ENCODE measurements at places on chromosomes 11 and 22.

- no peak for DNase-seq
Observed at GRCh38 chr11:10272132-10272531, 21.9 kb downstream of the SBF2 start.

DNA sequence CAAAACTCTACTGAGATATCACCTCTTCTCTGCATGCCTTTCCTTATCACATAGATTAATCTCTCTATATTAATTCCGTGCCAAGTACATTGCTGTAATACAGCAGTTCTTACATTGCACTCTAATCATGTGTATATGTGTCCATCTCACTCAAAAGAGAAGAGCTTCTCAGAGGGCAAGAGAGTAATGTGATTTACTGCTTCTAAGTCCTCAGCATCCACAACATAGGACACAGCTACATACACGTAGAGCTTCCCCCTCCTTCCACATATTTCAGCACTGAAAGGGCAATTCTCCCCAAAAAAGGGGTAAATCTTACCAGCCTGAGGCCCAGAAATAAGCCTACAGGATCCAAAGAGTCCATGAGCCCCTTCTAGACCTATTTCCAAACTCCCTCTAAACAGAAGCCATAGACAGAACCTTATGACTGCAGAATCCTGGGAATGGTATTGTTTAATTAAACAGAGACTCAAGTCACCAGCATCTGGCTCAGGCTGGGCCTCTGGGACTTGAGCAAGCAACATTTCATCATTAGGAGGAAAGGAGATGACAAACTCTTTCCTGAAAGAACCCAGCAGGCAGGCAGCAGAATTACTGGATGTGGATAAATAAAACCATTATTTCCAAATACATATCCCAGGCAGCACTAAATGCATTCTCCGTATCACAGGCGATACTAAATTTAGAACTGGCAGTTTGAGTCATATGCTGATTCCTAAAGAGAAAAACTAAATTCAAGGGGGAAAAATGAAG lies 87.2 kb downstream of the KCNC1 start:
- no peak for DNase-seq

DNA sequence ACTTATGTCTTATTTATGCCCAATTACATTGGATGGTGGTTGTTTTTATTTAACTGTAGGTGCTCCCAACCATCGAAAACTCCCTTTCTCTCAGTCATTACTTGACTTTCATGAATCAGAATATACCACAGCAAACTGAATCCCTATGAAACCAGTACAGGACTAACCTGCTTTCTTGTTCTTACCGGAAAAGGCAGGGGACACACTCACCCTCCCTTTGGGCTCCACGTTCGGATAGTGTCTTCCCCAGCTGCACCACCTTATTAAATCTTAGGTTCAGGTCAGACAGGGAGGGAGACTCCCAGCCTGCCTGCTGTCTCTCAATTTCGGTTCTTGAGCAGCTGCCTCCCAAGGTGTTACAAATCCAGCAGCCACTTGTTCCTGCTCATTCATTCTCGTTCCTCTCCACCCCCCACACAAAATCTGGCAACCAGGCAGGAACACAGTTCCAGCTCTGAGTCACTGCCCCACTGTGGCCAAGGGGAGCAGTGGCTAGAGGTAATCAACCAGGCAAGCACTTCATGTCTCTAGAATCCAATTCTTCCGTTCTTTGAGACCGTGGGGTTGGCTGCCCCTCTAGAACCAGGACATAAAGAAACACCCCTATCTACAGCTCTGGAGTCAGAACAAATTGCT lies 133.0 kb downstream of the PLEKHA7 start:
- no peak for DNase-seq

- DNase-seq, result no peak
Observed at GRCh38 chr11:44310206-44310462, 195 bp upstream of the ALX4 start.

DNA sequence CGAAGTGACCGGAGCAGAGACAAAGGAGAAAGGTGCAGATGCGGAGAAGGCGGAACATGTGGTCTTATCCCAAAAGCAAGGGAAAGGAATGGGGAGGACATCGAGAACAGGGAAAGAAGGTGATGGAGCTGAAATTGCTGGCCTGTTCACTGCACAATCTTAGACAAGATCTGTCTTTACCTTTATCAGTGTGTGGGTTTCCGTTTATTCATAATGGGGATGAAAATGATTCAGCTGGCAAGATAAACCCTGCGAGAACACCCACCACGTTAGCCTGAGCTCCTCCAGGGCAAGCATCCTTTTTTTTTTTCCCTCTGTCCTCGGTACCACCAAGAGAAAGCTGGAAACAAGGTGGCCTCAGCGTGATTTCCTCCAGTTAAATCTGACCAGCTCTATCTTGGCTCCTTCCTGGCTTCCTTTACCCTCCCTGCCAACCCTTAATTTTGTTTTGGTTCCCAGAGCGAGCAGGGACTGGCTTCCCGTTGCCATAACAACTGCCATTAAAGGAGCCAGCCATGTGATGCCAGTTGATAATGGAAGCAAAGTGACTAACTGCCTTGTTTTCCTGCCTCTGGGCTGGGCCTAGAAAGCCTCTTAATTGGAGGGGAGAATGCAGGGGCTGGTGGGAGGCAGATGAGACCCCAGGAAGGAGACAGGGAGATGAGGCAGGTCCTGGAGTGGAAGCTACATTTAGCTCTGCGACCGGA lies 4.2 kb downstream of the SGSM1 start:
- DNase-seq, result no peak

DNA sequence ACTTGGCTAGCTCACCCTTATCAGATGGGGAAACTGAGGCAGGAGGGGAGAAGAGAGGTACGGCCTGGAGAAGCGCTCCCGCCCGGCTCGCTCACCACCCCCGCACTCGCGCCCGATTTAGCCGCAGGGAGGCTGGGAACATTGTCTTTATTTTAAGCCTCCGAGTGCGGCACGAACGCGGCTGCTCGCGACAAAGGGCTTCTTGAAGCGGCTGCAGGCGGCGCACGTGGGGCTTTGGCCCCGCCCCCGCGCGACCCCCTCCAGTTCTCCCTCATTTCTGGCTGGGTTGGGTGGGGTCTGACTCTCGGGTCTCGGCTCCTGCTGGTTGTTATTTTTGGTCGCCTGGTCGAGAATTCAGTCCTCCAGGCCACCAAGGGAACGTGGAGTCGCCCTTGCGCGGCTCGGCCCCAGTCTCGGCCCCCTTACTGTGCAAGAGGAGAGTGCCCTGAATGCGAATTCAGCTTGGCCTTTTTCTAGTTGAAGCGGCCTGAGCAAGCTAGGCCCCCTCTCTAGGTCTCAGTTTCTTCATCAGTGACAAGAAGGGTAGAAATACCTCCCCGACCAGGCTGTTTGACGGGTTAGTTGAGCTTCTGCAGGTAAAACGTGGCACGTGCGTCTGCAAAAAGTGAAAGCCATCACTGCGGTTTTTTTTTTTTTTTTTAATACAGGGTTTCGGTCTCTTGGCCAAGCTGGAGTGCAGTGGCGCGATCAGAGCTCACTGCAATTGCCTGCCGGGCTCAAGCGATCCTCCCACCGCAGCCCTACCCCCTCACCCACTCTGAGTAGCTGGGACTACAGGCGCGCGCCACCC lies 2.6 kb upstream of the CHRM1 start:
- no peak for DNase-seq

DNA sequence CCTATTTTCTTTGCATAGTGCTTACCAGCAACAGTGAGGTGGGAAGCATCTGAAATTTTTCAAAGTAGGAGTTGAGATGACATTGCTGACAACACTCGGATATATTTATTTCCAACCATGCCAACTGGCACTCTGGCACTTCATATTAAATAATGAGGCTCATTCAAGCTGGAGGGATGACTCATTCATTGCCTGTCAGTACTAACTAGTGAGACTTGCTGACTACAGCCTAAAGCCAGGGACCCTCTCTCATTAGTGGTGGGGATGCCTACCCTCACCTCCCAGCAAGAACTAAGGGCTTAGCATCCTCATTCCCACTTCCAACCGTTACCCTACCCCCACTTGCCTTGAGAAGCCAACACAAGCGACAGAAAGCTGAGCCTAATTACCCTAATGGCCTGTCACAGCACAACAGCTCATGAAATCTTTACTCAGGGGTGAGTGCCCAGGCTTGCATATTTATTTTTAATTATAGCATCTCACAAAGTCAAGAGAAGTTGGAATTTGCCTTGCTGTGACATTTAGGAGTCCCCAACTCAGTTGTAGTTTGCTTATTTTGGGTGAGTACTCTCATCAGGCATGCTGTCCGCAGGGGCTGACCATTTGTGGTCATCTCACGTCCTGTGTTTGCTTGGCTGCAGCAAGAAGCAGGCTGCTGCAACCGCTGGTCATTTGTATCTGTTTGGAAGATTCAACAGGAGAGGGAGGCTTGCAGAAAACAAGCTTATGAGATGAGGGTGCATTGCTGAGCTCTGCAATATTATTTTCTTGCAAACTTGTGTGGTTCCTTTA lies 181.6 kb upstream of the POU2AF2 start:
- no peak for DNase-seq

GRCh38 chr22:39240831-39241793 lies 3.7 kb downstream of the PDGFB start:
- no peak for DNase-seq

GRCh38 chr11:126347751-126348668 lies 7.5 kb upstream of the ST3GAL4 start:
- no peak for DNase-seq

DNA sequence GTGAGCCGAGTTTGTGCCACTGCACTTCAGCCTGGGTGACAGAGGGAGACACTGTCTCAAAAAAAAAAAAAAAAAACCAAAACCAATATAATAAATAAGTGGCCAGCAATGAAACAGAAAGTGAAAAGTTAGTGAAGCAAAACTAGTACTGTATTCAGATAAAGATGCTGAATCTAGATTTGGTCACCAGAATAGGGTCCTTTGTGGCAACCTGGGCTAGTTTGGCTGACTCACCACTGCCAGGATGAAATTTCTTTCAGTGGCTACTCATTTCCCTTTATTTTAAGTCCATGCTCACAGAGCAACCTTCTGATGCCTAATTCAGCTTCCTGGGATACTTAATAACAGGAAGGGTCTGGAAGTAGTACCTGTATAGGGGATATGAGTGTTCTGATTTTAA lies 26.0 kb downstream of the LIMK2 start:
- DNase-seq, result peak; percentile 38

DNA sequence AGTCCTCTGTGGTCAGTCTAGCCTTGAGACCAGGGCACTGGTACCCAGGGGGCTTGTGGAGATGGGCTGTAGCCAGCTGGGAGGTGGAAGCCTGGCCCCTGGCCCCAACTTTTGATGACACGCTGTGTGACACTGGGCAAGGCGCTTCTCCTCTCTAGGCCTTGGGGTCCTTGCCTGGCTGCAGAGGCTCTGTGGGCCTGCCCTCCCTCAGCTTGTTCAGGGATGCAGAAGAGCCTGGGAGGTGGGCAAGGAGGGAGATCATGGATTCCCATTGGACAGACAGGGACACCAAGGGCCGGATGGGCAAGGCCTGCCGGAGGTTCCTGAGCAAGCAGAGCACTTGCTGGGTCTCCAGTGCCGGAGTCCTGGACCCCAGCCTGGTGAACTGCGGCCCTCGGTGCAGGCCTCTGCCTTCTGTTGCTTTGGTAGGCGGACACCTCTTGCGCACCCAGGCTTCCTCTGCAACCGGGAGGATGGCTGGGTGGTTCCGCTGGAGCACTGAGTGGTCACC lies 1.3 kb upstream of the PPP2R5B start:
- DNase-seq, result no peak

DNA sequence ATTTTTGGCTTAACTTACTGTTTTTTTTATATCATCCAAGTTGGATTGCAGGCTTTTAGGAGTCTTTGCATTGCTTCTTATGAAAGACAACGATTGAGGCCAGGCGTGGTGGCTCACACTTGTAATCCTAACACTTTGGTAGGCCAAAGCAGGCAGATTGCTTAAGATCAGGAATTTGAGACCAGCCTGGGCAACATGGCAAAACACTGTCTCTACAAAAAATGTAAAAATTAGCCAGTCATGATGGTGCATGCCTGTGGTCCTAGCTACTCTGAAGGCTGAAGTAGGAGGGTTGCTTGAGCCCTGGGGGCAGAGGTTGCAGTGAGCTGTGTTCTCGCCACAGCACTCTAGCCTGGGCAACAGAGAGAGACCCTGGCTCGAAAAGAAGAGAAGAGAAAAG lies 56.6 kb downstream of the BID start:
- DNase-seq, result no peak

DNA sequence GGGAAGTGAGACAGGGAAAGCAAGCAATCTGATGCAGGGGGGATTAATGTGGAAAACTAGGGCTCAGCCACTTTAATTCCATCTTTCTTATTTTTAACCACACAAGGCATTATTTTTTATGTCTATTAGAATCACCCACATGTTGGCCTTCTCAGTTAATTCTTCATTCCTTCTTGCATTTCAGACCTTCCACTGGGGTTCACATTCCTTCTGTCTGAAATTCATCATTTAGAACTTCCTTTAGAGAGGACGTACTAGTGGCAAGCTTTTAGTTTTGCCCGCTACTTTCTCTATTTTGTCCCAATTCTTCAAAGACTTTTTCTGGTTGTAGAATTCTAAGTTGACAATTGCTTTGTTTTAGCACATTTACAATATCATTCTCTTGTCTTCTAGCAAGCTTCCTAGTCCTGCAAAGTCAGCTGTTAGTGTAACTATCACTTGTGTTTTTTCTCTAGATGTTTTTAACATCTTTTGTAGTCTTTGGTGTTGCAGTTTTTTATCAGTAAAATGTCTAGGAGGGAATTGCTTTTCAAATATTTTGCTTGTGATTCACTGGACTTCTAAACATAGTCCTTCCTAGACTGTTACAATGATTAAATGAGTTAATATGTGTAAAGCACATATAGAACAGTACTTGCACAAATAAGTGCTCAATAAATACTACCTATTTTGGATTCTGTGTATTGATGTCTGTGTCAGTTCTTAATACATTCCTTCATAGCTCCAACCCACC lies 5.5 kb upstream of the NNMT start:
- DNase-seq, result no peak

DNA sequence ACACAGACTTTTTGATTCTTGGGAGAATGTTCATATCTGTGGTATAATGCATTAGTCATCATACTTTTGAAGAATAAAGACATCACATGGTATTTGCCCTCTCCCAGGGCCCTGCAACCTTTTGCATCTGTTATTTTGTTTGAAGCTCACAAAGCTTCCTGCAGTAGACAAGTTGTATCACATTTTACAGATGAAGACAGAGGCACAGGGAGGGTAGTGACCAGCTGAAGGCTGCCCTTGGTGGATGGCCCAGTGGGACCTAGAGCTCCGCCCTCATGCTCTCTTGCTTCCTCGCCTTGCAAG lies 66.4 kb downstream of the UBASH3B start:
- DNase-seq, result no peak

DNA sequence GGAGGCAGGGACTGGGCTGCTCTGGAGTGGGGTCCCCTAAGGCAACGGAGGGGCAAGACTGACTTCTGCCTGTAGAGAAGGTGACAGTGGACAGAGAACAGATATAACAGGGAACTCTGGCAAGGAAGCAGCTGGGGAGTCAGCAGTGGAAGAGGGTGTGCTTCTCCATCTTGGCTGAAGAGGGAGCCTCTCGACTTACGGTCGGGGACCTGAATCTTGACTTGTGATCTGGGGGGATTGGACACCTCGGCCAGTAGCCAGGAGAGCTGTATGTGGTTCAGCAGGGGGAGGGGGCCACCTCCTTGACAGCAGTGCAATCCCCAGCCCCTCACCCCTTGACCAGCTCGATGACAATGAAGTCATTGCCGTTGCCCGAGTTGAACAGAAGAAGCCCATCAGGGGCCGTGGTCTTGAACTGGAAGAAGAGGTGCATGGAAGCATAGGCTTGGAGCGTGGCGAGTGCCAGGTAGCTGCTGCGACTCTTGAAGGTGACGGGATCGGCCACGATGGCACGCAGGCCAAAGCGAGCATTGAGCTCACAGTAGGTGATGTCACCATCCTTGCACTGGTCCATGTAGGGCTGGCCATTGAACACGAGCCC lies 60.0 kb downstream of the SLC22A12 start:
- DNase-seq, result no peak
